ENCODE measurements at places on chromosomes 7 and 10.
A peak's percentile ranks its signal among the peaks of the same experiment; 100 is the strongest.

- no peak for DNase-seq
Measured at GRCh38 chr7:66255534-66256100, 50.5 kb downstream of the TPST1 start.

GRCh38 chr10:35378541-35379210 lies 42.4 kb downstream of the CCNY start:
- no peak for DNase-seq

DNA sequence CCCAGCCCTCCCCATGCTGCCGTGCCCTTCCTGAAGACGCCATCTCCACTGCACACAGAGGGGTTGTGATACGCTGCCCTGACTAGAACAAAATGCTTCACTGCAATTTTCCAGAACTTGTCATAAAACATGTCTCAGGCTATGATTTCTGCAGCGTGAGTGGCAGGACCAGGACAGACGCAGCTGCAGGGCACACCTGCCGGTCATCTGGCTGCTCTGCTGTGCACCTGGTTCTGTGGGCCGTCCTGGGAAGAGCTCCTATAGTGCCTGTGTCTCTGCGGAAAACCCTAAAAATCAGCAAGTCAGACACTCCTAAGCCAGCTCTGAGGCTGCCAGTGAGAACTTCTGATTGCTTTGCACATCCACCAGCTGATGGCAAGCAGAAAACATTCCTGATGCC lies 39.7 kb upstream of the DIP2C start:
- DNase-seq, result no peak

GRCh38 chr10:59793919-59794318 lies 40.7 kb upstream of the MRLN start:
- DNase-seq, result no peak

- no peak for DNase-seq
Measured at GRCh38 chr7:36979810-36980248, 255.5 kb upstream of the AOAH start.

GRCh38 chr10:89206402-89207180 lies 526 bp downstream of the CH25H start:
- no peak for DNase-seq

DNA sequence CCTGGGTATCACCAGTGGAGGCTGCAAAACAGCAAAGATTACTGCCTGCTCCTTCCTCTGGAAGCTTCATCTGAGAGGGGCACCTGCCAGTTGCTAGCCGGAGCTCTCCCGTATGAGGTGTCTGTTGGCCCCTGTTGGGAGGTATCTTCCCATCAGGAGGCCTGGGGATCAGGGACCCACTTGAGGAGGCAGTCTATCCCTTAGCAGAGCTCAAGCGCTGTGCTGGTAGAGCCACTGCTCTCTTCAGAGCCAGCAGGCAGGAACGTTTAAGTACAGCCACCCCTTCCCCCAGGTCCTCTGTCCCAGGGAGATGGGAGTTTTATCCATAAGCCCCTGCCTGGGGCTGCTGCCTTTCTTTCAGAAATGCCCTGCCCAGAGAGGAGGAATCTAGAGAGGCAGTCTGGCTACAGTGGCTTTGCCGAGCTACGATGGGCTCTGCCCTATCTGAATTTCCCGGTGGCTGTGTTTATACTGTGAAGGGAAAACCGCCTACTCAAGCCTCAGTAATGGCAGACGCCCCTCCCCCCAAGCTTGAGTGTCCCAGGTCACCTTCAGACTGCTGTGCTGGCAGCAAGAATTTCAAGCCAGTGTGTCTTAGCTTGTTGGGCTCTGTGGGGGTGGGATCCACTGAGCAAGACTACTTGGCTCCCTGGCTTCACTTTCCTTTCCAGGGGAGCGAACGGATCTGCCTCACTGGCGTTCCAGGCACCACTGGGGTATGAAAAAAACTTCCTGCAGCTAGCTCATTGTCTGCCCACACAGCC lies 19.6 kb downstream of the SEMA3E start:
- DNase-seq, result no peak

DNA sequence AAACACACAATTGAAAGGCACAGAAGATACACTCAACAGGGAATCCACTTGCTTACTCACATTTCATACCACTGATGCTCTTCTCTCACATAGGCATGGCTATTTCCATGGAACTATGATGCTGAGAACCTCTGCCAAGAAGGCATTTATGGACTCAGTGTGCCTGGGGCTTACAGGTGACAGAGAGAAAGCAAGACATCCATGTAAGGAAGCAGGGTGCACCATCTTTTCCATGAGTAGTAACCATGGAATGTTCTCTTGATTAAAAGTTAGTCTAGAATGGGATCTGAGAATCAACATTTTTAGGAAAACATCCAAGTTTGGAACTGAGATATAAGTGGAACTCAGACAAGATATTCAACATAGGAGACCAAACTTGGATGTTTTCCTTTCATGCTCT lies 52.5 kb upstream of the MACC1 start:
- no peak for DNase-seq

- no peak for DNase-seq
Measured at GRCh38 chr7:122550545-122550944, 148.4 kb downstream of the RNF133 start.

- DNase-seq, result peak; percentile 17
Measured at GRCh38 chr7:134750083-134751062, 29.1 kb upstream of the CALD1 start.
